ENCODE measurements at places on chromosomes 11 and 22.

GRCh38 chr11:93169950-93170561, 27.7 kb downstream of the SLC36A4 start:
- peak; percentile 12 for DNase-seq

DNA sequence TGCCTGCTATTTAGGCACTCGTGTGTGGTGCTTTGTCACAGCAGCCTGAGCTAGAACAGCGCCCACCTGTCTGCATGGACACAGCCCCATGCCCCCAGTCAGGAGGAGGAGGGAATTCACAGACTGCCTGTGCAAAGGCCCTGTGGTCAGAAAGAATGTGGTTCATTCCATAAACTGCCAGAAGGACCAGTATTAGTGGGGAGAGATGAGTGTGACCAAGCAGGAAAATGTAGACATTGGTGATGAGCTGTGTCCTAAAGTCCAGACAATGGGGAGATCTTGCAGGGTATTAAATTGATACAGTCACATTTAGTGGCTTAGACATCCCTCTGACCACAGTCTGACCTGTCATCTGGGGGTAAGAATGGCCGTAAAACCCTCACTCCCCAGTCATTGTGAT, 83.7 kb upstream of the LINC01488 start:
- peak; percentile 21 for DNase-seq

DNA sequence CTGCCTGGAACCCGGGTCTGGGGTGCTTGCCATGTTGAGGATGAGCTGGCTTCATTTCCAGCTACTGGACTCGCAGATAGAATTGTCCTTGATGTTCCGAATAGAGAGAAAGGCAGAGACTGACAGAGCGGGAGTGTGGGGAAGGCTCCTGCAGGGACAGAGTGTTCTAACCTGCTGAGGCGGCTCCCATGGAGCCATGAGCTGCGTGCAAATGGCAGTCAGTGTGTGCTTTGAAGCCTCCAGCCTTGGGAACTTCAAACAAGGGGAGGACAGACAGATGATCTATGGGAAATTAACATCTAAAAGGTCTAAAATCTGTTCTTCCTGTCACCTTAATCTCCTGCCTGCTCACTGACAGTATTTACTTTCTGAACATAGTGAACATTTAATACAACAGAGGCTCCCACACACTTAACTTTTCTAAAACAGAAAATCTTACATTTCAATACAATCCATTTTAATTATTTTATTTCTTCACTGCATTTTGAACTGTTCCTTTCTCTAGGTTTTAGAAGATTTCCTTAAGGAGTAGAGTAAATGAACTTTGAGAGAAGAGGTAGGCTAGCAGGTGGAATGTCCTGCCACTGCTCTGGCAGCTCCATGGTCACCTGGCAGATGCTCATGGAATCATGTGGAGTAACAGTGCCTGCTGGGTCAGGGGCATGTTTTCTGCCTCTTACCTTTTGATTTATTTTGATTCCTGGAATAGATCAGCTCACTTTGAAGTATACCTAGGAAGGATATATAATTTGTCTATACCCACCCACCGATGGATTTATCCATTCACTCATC, 481.7 kb downstream of the NTM start:
- no peak for DNase-seq

GRCh38 chr22:50620593-50621355, 7.2 kb downstream of the ARSA start:
- no peak for DNase-seq

- no peak for DNase-seq
Measured at GRCh38 chr11:119829402-119829801, 100.4 kb upstream of the NECTIN1 start.
